ENCODE measurements at places on chromosomes 4 and X.

GRCh38 chr4:6492861-6493657 is 20.6 kb upstream of the PPP2R2C start:
- DNase-seq, result no peak

- DNase-seq, result no peak
Measured at GRCh38 chr4:87835743-87836142, 3.0 kb downstream of the MEPE start.

- no peak for DNase-seq
Measured at GRCh38 chr4:177569434-177569833, 127.2 kb upstream of the AGA start.

DNA sequence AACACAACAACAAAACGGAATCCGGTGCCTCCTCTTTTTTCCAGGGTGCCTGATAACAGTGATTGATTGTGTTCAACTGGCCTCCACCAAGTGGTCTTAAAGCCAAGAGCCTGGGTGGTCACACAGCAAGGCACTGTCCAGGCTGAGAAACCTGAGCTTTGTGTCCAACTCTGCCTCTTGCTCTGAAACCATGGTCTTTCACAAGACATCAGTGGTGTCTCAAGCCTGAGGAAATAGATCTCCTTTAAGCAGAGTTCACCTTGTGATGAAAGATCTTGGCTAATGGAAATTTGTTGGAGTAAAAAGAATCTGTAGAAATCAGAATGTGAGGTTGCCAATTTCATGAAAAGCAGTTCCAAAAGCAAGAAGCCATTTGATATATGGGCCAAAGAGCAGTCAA is 47.3 kb upstream of the ACSL1 start:
- no peak for DNase-seq

- DNase-seq, result no peak
Measured at GRCh38 chrX:144801786-144802185, 445.5 kb upstream of the SPANXN1 start.

GRCh38 chrX:84219551-84219950 is 31.6 kb upstream of the RPS6KA6 start:
- no peak for DNase-seq

GRCh38 chr4:2842687-2843262 is 869 bp upstream of the ADD1 start:
- DNase-seq, result peak; percentile 77

DNA sequence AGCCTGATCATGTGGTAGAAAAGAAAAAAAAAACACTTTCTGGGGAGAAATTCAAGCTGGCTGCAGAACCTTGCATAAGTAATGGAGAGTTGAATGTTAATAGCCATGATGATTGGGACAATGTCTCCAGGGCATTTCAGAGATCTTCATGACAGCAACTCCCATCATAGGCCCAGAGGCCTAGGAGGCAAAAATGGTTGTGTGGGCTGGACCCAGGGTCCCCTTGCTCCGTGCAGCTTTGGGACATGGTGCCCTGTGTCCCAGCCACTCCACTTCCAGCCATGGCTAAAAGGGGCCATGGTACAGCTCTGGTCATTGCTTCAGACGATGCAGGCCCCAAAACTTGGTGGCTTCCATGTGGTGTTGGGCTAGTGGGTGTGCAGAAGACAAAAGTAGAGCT is 1170.9 kb downstream of the C4orf33 start:
- DNase-seq, result no peak

- peak; percentile 71 for DNase-seq
Measured at GRCh38 chrX:69153060-69153730, 12.1 kb downstream of the PJA1 start.

DNA sequence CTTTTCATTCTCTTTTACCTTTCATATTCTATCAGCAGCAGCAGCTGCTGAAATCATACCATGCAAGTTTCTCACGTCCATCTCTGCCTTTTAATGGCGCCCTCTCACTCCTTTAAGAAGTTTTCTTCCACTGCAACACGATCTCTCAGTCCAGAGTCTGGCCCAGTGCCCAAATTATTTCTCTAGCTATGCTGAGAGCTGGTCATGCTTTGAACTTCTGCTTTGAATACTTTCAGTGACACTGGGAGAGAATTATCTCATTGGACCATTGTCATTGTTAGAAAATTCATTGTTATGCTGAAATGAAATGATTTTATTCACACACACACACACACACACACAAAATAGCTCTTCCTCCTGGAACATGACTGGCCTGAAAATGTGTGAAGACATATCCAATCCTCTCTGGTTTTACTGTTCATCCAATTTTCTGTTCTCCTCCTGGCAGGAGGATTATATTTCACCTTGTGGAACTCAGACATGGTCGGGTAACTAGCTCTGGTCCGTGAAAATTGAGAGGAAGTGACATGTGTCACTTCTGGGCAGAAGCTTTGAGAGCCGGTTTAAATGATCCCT is 1.3 kb upstream of the PDHA1 start:
- no peak for DNase-seq

All from coronary artery (tissue), 2 donors.